ENCODE measurements at places on chromosomes 1 and 21.
A peak's percentile ranks its signal among the peaks of the same experiment; 100 is the strongest.

DNA sequence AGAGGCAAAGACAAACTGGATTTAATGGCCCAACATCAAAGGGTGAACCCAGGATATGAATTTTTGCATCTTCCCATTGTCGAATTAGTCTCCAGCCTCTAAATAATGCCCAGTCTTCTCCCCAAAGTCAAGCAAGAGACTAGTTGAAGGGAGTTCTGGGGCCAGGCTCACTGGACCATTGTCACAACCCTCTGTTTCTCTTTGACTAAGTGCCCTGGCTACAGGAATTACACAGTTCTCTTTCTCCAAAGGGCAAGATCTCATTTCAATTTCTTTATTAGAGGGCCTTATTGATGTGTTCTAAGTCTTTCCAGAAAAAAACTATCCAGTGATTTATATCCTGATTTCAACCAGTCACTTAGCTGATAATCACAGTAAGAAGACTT, 26.5 kb downstream of the CD53 start:
- DNase-seq = no peak

DNA sequence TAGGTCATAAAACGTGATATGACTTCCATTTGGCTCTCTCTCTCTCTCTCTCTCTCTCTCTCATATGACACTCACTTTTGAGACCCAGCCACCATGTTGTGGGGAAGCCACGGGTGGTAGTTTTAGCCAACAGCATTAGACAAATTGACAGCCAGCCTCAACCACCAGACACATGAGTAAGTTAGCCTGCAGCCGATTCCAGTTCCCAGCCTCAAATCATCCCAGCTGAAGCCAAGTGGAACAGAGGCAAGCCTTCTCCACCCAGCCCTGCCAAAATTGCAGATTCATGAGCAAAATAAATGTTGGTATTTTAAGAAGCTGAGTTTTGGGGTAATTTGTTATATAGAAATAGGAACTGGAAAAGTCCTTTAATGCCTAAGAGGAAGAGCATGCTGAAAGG, 98.0 kb upstream of the DNAH14 start:
- no peak for DNase-seq

GRCh38 chr21:15023776-15024175, 41.0 kb downstream of the NRIP1 start:
- no peak for DNase-seq

- DNase-seq = peak; percentile 43
Observed at GRCh38 chr21:39377444-39378050, 28.7 kb upstream of the HMGN1 start.

GRCh38 chr1:8681911-8682310, 135.5 kb downstream of the RERE start:
- DNase-seq = no peak

DNA sequence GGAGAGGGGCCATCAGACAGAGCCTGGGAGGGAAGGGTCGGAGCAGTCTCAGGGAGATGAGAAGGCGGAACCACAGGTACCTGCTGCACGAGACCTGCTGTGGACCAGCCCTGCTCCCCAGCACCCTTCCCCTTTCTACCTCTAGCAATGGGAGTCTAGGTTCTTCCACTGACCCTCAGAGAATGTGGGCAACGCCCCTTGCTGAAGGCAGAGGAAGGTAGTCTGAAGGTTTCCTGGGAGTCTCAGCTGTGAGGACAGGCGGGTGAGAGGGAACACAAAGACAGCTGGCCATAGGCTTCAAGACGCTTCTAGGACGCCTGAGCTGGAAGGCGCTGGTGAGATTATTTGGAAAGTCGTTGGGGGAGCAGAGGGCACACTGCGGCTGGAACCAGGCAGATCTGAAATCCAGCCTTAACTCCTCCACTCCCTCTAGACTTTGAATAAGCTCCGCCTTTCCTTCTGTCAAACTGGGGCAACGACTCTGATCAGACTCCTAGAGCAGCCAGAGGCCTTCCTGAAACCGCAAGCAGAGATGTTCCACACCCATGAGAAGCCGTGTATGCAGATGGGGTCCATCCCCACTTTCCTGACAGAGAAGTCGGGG, 18.1 kb downstream of the SLC45A3 start:
- no peak for DNase-seq

DNA sequence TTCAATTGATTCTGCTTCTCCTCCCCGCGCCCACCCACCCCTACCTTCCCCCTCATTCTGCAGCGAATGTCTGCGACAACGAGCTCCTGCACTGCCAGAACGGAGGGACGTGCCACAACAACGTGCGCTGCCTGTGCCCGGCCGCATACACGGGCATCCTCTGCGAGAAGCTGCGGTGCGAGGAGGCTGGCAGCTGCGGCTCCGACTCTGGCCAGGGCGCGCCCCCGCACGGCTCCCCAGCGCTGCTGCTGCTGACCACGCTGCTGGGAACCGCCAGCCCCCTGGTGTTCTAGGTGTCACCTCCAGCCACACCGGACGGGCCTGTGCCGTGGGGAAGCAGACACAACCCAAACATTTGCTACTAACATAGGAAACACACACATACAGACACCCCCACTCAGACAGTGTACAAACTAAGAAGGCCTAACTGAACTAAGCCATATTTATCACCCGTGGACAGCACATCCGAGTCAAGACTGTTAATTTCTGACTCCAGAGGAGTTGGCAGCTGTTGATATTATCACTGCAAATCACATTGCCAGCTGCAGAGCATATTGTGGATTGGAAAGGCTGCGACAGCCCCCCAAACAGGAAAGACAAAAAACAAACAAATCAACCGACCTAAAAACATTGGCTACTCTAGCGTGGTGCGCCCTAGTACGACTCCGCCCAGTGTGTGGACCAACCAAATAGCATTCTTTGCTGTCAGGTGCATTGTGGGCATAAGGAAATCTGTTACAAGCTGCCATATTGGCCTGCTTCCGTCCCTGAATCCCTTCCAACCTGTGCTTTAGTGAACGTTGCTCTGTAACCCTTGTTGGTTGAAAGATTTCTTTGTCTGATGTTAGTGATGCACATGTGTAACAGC, 339.9 kb downstream of the NTNG1 start:
- DNase-seq = no peak

DNA sequence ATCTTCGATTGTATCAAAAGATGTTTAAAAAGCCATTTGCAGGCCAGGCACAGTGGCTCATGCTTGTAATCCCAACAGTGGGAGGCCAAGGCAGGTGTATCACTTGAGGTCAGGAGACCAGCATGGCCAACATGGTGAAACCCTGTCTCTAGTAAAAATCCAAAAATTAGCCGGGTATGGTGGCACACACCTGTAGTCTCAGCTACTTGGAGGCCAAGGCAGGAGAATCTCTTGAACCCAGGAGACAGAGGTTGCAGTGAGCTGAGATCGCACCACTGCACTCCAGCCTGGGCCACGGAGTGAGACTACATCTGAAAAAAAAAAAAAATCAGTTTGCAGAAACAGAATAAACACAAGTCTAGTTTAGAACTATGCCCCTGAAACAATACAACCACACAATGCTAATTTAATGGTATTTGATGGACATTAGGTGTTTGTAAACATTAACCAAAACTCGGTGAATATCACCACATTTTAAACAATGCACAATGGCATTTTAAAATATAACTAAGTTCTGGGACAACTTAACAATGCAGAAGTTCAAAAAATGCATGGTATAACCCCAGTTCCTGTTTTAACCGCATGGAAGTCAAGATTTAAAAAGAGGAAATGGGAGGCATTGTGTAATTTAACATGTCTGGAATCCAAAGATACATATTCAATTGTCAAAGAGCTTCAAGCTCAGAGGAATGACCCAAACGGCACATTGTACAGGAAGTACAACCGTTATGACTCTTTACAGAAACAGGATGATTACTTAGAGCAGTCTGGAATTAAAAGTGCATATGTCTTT, 7.1 kb upstream of the PTTG1IP start:
- DNase-seq = no peak

DNA sequence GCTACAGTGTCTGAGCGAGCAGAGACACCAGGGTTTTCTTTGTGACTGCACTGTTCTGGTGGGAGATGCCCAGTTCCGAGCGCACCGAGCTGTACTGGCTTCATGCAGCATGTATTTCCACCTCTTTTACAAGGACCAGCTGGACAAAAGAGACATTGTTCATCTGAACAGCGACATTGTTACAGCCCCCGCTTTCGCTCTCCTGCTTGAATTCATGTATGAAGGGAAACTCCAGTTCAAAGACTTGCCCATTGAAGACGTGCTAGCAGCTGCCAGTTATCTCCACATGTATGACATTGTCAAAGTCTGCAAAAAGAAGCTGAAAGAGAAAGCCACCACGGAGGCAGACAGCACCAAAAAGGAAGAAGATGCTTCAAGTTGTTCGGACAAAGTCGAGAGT, 2.7 kb downstream of the ZBTB18 start:
- peak; percentile 30 for DNase-seq

DNA sequence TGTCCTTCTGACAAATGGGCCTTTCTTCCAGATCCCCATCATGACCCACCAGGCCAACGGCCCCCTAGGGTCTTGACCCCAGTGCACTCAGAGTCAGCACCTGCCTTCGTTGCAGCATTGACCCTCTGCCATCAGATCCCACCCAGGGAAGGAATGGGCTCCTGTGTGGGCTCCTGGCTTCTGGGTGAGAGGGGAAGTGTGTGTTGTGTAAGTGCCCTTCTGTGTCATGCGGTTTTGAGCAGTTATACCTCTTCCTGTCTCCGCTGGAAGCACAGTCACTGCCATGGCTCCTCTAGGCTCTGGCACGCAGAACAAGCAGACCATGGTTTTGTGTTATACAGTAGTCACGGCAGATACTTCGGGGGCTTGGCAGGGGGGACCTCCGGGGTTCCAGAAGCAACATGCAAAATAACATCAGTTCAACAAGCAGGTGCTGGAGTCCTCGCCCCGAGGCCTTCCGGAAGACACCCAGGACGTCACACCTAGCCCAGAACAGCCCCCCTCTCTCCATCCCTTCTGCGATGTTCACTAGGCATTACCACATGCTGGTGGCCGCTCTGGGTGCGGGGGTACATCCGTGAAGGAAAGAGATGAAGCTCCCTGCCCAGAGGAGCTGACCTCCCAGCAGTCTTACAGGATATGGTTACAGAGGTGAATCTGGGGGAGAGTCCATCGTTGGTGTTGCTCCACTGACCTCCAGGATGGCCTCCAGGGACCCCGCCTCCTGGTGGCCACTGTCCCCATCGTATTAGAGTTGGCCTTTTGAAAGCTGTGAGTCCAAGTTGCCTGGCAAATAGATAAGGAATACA, 17.4 kb upstream of the KCNAB2 start:
- no peak for DNase-seq

- DNase-seq = no peak
Observed at GRCh38 chr1:115594600-115594999, 47.2 kb upstream of the VANGL1 start.

DNA sequence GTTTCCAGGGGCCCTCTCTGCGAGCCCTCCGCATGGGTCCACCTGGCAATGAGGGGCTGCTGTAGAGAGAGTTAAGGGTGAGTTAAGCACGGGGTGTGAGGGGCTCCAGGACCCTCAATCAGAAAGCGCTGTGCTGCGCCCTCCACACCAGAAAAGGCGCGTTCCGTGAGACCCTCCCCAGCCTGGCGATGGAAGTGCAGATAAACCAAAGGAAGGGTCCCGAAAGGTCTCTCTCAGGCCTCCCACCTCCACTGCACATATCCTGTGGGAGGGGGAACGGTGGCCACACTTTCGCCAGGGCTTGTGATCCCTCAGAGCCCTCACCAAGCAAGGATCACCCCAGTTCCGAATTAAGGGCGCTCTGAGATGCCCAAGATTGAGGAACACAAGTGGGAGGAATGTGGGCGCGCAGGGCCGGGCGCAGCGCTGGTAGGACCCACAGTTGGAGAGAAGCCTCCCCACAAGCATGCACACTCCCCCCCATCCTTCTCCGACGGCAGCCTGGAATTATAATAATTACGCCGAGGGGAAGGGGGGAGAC, 1.1 kb downstream of the WNT3A start:
- no peak for DNase-seq

- DNase-seq = no peak
Observed at GRCh38 chr1:209863766-209864485, 36.2 kb downstream of the UTP25 start.

- DNase-seq = no peak
Observed at GRCh38 chr1:174134003-174134659, 25.2 kb upstream of the RABGAP1L start.

DNA sequence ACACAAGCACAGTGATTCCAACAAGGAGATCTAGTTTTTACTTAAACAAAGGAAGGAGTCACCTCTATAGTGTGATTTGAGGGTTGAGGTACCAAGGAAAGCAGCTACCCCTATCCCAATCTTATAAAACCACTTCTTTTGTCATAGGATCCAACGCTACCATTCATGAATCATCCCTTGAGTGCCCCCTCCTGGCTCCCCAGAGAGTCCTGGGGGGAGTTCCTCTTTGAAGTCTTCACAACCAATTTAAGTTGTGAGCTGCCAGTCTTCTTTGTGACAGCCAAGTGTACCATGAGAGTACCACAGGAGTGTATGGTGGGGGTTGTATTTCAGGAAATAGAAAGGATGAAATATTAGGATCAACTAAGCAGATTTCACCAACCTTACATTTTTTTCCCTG, 39.1 kb upstream of the NHLH2 start:
- DNase-seq = no peak

GRCh38 chr1:245129319-245130240, 25.2 kb upstream of the KIF26B start:
- DNase-seq = no peak

DNA sequence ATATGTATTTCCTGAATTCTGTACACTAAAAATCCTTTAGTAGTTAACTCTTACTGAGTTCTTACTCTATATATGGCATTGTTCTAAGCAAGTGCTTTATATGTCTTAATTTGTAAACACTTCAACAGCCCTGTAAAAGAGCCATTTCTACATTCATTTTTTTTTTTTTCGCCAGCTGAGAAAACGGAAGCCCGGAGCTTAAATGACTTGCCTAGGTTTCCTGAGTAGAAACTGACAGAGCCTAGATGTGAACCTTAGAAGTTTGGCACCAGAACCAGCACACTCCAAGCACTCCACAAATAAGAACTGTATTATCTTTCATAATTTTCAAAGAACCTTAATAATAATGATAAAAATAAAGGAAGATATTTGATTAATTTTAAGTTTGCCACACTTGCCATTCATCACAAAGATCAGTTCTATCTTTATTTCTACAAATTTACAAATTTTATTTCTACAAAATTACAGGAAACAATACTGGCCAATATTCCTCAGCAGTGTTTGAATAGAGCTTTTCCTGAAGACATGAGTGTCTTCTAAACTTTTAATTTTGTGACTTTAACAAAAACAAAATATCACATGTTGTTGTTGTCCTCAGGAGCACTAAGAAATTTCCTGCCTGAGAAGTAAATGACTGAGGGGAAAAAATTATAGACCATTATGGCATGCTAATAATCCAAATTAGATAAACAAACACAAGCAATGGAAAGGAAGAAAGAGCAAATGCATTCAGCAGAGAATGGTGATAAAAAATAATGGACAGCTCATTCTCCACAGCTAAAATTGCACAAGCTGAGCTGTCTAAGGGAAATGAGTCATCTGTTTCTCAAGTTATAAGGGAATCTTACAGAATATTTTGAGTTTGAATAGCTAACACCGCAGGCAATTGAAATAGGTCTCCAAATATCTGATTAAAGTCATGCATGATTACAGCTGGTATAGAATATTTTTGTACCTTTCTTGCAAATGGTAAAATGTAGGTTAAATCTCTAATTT, 71.2 kb downstream of the DPYD start:
- no peak for DNase-seq
